Activated CD4-positive, CD25-positive, alpha-beta regulatory T cell treated with anti-CD3 and anti-CD28 coated beads, Interleukin-2, amount 50 U/mL, for 72 hours (primary cell): ENCODE measurements at places on chromosomes 11 and 22.

DNA sequence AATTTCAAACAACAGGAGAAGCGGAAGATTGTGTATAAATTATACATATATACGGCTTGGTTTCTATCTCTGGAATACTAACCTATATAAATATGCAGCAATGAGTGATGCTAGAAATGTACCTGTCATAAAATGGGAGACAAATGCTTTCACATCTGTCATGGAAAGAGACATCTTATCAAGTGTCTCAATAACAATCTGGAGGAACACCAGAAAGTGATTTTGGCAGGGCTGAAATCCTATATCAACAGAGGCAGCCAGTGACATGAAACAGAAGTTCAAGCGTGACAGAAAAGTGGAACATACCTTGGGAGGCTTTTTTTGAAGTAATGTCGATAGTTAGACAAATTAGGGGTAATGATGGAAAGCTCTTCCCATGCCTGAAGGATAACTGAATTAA lies 834.6 kb downstream of the JRKL start:
- no peak for DNase-seq

DNA sequence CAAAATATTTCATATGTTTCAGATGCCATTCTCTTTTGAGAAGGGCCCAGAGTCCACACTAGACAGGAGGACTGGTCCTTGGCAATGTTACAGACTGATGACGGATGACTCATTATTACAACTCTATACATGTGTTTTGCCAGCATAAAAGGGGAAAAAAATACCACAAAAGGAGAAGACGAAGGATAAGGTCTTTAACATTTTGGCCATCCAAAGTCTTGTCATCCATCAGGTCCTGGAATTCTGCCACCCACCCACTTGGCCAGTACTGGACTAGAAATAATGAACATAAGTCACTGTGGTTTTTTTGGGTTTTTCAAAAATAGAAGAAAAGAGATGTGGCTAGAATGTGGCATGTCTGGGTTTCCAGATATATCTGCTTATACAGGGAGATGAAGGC lies 57.7 kb upstream of the BDNF start:
- DNase-seq: no peak

DNA sequence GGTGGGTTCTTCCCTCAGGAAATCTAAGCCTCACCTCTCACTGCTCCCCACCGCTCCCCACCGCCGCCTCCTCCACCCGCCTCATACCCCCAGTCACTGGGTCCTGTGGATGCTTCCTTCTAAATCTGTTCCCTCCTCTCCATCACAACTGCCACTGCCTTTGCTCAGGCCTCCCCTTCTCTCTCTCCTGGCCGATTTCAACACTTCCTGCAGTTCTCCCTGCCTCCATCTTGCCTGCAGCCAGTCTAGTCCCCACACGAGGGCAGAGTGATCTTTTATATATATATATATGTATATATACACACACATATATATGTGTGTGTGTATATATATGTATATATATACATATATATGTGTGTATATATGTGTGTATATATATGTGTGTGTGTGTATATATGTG lies 27.8 kb downstream of the CREB3L1 start:
- DNase-seq: no peak

DNA sequence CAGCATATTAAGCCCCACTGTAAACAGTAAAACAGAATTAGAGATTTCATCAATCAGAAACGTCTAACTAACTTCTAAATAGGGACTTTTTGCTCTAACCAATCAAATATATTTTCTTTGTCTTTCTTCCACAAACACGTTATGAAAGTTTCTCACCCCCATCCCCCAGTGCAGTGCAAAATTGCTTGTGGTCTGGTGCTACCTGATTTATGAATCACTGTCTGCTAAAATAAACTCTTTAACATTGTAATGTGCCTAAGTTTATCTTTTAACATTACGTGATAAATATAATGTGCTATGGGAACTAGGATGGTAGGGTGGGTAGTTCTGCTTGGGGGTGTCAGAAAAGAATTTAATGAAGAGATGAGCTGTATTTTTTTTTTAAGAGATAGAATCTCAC lies 47.3 kb upstream of the SLC5A1 start:
- no peak for DNase-seq

DNA sequence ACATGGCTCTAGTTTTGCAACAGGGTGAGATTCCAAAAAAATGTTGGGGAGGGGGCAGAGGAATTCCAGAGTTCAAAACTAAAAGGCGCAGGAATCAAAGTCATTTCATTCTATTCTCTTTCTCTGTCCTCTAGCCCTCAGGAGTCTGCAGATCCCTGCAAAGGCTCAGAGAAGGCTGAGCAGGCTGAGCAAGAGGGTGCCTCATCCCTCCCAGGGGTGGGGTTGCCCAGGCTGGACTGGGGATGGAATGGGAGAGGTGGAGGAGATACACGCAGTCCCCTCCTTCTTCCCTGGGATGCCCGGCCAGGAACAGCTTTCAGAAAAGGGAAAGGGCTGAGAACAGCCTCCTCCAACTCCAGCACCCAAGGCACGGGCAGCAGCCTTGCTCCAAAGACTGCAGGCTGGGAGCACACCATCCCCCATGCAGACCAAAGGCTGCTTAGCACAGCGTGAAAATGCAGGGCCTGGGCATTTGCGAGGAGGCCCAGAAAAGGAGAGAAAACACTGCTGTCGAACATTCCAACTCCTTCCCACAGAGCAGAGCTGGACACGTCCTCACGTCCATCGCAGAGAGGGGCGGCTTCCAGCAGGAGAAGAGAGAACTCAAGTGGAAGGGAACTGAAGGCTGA lies 51.8 kb downstream of the MN1 start:
- DNase-seq: no peak

DNA sequence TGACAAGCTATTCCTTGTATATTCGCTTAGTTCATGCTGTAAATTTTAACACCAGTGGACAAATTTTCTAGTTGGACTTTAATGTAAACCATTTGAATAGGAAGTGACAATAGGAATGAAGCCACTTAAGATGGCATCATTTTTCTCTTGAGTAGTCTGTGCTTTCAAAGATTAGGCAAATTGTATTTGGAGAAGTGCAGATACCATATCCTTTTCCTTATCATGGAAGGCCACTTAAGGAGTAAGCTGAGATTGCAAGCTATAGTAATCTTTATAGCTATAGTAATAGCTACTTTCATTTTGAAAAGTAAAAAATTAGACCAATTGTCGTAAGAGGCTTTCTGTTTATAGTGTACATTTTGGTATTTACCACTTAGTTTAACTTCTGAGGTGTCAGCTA lies 12.8 kb downstream of the CAPRIN1 start:
- no peak for DNase-seq

DNA sequence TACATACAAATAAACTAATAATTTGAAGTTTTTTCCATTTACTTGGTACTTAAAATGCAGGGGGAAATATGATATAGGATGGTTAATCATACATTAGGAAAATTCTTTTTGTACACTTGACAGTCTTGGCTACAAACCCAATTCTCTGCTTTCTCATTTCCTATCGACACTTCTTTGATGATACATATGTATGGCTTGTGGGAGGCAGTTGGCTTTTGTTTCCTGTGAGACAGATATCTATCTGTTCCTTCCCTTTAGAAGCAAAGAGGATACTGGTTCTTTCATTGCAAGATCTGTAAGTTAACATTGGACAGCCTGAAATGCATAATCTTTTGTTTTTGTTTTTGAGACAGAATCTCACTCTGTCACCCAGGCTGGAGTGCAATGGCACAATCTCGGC lies 47.9 kb upstream of the ADORA2A start:
- DNase-seq: no peak

GRCh38 chr11:46386674-46387073 lies 4.9 kb downstream of the CHRM4 start:
- no peak for DNase-seq

GRCh38 chr11:10892250-10892649 lies 34.4 kb upstream of the ZBED5 start:
- DNase-seq: no peak

GRCh38 chr11:18310800-18311340 lies 11.1 kb downstream of the HPS5 start:
- no peak for DNase-seq

- DNase-seq: peak; percentile 19
Observed at GRCh38 chr11:45151362-45151982, 5.0 kb downstream of the PRDM11 start.

DNA sequence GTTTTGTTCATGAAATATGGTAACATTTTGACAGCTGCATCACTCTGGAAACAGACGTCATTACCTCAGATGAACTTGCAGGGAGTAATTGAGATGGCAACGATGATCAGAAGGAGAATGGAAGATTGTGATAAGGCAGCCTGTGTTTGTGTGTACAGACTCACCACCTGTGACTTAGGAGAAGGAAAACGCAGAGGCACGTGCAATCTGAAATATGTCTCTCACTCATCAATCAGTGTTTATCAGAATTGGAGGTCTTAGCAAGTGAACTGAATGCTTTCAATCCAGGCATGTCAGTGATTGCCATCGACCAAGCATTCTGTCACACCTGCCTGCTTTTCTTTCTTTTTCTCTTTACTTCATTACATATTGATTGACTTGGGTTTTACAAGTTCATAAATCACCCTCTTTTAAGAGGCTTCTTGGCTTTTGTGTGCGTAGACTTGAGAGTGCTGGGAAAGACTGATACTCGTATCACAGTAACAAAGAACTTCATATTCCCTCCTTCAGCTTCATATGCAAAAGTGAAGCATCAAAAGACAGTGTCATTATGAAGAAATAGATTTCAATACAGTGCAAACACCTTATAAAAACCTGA lies 24.6 kb downstream of the FAT3 start:
- DNase-seq: no peak

DNA sequence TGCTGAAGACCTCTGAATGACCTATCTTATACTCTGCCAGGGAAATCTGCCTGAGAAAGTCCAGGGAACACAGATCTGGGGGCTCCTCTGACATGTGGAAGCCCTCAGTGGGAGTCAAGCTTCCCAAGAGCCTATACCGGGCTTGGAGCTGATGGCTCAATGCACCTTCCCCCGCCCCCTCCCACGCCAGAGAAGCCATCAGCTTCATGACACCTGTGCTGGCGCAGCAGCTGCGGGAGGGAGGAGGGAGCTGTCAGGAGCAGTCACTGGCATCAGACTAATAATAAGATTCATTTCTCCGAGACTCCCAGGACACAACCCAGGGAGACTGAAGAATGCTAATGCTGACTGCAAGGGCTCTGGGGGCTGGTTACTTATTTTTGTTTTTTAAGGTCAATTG lies 47.8 kb downstream of the SPATA19 start:
- no peak for DNase-seq

GRCh38 chr11:111526501-111526900 lies 11.9 kb downstream of the HOATZ start:
- DNase-seq: no peak

DNA sequence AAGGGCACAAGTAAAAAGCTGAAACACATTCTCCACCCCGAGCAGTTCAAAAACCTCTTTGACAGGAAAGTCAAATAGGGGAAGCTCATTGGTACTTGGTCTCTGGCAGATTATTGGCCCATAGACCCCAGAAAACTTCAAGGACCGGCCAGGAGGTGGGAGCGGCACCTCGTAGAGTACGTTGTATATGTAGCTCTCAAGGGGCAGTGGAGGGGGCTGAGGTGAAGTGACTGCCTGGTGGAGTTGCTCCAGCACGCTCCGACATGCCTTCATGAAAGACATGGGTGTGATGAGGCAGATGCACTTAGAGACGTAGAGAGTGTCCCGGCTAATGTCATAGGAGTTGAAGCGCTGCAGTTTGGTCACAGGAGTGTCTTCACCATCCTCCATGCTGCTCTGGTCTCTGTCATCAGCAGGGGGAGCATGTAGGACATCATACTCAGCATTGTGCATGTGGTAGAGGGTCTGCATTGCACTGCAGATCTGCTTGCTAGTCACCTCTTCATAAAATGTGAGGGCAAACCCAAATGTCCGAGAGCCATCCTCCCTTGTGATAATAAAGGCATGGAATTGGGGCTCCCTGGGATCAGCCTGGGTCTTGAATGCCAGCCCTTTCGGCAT lies 61.3 kb downstream of the DENND5A start:
- DNase-seq: no peak

DNA sequence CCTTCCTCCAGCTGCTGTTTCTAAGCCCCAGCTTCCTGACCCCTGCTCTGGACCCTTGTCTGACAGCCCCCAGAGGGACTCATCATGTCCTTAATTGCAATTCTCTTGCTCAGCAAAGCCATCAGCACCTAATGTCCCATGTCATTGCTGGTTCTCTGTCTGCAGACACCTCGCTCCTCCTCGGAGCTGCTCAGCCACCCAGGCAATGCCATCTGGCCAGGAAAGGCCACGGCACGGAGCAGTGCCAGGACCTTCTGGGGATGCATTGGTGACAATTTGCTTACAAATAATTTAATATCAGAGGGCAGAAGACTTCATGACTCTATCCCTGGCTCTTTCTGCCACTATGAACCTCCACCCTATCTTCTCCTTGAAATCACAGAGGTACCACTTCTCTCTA lies 107.0 kb upstream of the THY1 start:
- no peak for DNase-seq

DNA sequence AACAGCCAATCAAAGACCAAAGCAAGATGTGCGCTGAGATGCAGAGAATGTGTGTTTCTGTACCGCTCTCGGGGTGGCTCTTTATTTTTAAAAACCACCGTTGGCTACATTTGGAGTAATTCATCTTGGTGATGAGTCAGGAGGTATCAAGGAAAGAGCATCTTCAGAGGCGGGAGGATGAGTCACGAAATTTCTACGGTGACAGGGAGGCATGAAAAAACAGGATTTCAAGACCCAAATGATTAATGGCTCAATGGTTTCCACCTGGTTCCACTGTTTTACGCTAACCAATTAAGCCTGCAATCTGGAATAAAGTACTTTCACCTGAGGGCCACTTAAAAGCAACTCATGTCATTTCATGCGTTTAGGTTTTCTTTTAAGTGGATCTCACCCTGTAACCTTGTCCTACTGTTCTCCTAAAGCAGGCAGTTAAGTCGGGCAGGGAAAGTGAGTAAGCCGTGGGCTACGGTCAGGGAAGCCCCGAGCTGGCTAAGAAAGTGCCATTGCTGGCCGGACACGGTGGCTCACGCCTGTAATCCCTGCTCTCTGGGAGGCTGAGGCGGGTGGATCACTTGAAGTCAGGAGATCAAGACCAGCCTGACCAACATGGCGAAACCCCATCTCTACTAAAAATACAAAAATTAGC lies 74.6 kb downstream of the CELSR1 start:
- DNase-seq: no peak

DNA sequence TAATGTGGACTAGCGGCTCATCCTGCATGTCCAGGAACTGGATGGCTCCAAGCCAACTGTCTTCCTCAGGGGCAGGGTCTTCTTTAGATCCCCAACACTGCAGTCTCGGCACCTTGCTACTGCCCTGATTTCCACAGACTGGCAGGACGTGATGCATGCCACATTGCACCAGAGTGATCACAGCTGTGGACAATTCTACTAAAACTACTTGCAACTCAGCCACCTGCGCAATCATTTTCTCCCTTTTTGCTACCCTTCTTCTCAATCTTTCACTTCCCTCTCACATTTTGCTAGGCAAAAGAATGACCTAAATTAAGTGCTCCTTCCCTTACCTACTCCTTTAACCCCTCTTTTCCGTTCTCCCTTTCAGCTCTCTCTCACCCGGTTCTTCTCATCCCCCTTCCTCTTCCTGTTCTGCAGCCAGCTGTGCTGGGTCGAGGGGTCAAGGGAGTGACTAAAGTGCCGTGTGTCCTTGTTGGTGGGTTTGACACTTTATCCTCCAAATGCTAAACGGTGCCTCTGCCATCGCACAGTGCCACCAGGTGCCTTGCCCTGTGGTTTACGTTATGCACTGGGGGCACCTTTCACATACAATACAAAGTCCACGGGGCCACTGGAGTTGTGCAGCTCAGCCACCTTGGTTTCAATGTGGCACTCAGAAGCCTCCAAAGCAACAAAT lies 11.5 kb upstream of the PEX26 start:
- DNase-seq: no peak

- DNase-seq: no peak
Observed at GRCh38 chr11:86091566-86091965, 22.7 kb upstream of the PICALM start.

- no peak for DNase-seq
Observed at GRCh38 chr11:65317025-65317786, 2.5 kb downstream of the CDC42EP2 start.
